ENCODE measurements at places on chromosomes 3 and 15.

GRCh38 chr15:41605566-41605965, 46.6 kb downstream of the TYRO3 start:
- DNase-seq: no peak

DNA sequence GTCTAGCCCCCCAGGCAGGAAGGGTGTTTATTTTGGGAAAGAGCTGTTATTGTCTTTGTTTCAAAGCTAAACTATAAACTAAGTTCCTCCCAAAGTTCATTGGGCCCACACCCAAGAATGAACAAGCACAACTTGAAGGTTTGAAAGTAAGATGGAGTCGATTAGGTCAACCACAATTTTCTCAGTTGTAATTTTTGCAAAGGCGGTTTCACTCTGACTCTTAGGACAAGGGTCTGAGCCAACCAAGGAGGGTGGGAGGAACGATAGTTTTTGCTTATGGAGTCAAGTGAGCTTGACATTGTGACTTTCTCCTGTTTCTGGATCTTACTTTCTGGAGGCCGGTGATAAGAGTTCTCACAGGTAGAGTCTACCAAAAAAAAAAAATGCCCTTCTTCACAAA, 5.8 kb upstream of the ZNF770 start:
- DNase-seq: no peak

DNA sequence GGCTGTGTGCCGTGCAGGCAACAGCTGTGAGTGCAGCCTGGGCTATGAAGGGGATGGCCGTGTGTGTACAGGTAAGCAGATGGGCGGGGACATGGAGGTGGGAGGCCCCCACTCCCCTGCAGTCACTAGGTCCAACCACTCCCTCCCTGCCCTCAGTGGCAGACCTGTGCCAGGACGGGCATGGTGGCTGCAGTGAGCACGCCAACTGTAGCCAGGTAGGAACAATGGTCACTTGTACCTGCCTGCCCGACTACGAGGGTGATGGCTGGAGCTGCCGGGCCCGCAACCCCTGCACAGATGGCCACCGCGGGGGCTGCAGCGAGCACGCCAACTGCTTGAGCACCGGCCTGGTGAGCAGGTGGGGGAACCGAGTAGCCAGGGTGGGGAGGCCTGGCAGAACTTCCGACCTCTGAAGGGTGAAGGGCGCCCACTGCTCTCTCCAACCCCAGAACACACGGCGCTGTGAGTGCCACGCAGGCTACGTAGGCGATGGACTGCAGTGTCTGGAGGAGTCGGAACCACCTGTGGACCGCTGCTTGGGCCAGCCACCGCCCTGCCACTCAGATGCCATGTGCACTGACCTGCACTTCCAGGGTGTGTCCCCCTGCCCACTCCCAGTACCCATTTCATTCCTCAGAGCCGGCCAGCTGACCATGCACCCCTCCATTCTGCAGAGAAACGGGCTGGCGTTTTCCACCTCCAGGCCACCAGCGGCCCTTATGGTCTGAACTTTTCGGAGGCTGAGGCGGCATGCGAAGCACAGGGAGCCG, 11.6 kb downstream of the NT5DC2 start:
- DNase-seq: no peak

DNA sequence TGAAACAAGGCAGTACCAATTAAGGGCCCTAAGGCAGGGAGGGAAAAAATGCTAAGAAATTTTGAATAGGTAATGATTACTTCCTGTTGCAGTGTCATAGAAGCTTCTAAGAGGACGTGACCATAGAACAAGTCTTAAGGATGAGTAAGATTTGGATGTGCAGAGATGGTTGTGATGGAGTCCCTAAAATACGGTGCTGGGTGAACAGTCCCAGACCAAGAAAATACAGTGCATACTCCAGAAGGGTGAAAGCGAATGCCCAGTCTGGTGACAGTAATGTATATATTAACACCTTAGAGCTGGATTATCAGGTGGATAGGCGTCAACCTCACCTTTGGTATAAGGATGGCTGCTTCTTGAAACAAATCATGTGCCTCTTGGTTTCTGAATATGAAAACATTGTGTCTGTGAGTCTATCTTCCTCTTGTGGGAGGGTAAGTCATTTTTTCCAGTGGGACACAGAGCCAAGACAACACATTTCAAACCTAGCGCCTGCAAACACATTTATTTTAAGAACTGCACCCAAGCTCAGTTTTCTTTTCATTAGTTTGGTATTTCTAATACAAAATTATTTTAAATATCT, 101.2 kb upstream of the TP63 start:
- DNase-seq: no peak

DNA sequence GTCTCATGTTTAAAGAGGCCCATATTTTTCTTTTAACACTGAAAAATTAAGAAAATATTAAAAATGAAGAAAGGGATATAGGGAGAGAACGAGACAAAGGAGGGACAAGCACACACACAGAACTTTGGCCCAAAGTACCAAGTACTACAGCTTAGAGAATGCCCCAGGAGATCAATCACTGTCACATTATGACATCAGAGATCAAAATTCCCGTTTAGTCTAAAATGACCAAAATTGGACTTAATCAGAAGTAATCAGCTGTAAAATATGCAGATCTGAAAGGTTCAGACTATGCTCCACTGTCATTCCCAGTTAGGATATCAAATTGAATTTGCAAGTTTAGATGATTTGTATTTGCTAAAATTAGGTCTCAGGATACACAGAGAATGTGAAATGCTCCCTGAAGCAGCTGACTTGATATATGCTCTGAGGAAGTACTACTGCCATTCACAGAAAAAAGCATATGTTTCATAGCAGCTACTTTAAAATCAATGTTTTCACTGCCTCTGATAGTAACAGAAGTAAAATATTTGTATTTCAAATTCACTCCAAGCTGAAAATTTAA, 123.0 kb downstream of the PEAK1 start:
- DNase-seq: no peak

- no peak for DNase-seq
Measured at GRCh38 chr3:45978006-45978761, 17.4 kb downstream of the FYCO1 start.

GRCh38 chr3:182129740-182130139, 418.0 kb downstream of the SOX2 start:
- no peak for DNase-seq

DNA sequence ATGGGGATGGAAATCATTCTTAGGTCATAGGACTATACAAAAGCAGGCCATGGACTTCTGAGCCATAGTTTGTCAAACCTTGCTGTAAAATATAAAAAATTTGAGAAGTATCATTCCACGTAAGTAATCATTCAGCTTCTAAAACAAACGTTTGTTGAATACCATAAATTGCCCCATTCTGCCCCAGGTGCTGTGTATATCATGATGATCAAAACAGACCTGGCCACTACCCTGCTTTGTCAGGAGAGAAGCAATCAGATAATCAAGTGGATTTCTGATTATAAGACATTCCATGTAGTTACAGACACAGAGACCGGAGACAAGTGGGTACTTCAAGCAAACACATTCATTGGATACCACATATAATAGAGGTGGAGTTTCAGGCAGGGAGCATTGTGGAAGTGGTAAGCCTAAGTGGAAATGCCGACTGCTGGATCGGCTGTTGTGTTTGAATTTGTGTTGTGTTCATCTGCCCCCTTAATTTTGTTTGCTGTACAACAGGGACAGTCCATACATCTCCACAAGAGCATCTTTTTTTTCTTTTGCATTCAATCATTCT, 61.7 kb downstream of the TGFBR2 start:
- DNase-seq: no peak
